ENCODE measurements at places on chromosomes 4 and X. TPM values are rescaled to one million over a fixed set of nuclear protein-coding genes. Genes with fewer than 3 reads are reported as not detected.

GRCh38 chrX:110723844-110724243 lies 71.8 kb downstream of the CHRDL1 start:
- no peak for DNase-seq

The UNC5C gene
- total RNA-seq, result under 0.01 TPM

- peak; percentile 42 for DNase-seq
Measured at GRCh38 chr4:156188596-156188995, 234.9 kb upstream of the CTSO start.

The IL2 gene
- total RNA-seq, result not detected

The AKAP14 gene
- not detected for total RNA-seq

The KCNIP4 gene
- total RNA-seq, result under 0.01 TPM

DNA sequence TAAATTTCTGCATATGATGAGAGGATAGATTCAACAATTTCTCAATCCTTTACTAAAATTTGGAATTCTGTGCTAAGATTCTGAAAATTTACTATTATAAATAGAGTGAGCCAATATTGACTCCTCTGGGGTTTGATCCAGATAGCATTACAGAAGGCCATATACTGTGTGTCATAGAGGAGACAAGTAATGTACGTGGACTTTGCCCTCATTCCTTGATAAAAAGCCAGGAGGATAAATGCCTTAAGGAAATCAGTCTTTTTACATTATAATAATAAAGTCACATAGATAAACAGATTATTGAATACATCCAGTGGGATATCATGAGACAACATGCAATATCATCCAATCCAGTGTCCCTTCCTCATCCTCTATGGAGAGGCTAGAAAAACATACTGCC lies 188.0 kb upstream of the HDX start:
- DNase-seq, result no peak

DNA sequence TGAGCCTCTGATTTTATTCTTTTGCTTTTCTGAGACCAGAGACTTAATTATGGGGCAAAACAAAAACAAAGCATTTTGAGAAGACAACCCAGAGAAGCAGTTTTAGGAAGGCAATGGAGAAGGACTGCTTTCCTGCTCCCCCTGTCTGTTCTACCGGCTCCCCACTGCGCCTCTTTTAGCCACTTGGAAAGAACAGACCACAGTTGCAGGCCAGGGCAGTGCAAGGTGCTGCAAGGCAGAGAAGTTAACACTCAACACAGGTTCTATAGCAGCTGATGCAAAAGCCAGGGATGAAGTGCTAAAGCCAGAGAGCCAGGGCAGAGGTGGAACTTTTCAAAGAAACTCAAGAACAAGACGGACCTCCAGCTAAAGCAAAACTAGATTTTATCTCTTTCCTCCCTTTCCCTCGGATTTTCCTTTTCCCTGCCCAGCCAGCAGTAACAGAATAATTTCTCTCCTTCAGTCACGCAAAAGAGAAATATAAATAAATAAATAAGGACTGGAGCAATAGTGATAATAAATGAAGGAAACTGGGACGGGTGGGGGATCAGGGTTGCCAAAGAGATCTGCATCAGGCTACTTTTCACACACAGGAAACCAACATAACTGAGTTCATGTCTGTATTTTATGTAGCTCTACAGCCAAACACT lies 10.4 kb downstream of the SH3RF1 start:
- no peak for DNase-seq
